ENCODE measurements at places on chromosomes 3 and 15.

DNA sequence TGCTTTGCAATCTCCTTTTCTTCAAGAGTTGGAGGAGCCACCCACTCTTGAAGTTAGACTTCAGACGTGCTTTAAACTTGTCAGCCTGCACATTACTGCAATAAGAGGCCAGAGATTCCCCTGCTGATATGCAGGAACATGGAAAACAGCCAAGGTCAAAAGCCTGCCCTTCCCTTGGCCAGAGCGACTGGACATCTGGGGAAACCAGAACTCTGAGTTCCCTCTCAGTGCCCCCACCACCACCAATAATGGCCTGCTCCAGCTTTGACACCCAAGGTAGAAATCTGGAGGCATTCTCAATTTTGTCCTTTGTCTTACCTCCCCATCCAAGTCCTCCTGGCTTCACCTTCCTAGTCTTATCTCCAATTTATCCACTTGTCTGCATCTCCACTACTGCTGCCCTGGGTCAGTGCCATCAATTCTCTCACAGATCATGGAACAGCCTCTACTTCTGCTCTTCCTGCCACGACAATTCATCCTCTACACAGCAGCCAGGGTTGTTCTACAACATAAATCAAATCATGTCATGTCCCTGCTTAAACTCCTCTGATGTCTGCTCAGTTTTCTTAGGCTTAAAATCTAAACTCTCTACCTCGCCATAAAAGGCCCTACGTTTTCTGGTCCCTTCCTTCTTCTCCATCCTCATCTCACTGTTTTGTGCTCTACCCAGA, 191.6 kb upstream of the WNT5A start:
- no peak for DNase-seq

- no peak for DNase-seq
Observed at GRCh38 chr3:170162630-170163029, 18.9 kb downstream of the PHC3 start.

DNA sequence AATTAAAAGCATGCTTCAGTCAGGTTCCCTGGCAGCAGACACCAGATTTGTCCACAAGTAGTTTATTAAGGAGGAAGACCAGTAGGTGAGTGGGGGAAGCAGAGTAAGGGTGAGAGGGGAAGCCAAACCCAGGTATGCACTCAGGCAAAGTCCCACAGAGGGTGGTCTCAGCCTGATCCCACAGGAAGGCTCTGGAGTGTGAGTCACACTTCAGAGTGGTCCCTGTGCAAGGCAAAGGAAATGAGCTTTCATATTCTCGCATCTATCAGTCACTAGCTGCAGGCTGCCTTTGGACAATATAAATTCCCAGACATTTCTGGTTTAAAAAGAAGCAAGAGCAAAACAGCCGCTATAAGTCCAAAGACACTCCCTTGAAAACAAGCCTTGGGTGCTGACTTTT, 78.5 kb downstream of the TRANK1 start:
- DNase-seq, result peak; percentile 6

DNA sequence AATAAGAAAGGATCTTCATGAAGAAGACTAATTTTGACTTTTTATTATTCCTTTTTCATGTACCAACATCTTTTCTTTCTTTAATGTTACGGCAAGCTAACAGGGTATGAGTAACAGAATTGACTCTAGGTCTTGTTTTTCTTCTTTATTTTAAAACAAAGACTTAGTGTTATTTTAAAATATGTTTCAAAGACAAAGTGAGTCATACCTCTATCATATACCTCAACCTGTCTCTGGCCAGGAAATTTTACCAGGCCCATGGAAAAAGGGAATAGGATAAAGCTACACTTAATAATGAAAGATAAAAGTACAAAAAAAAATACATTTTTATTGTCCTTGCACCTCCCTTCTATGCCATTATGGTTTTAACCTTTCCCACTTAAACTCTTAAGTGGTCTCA, 57.4 kb downstream of the ZNF148 start:
- DNase-seq, result no peak
